ENCODE measurements at places on chromosomes 2 and 18.

- no peak for DNase-seq
Observed at GRCh38 chr2:65153515-65153914, 23.6 kb upstream of the RAB1A start.

DNA sequence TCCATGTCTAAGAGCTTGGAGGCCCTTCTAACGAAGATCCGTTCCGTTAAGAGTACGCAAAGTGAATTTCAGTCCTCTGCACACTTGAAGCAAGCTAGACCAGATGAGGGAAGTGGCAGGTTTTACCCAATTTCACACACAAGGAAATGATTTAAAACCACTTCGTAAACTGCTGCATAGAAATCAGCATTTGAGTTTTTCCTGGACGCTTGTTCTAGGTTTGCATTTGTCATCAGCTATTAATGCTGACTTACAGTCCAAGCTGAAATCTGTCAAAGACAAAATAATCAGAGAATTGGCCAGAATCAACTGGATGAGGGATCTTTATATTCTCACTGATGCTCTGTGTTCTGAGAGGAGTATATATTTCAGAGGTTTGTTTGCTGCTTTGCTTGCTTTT lies 117.6 kb upstream of the RASGRP3 start:
- no peak for DNase-seq

- DNase-seq, result no peak
Observed at GRCh38 chr2:122851972-122852531, 1096.6 kb downstream of the TSN start.

GRCh38 chr18:10138719-10139118 lies 224.9 kb downstream of the VAPA start:
- DNase-seq, result no peak

GRCh38 chr2:205889114-205889513 lies 196.9 kb downstream of the INO80D start:
- no peak for DNase-seq

DNA sequence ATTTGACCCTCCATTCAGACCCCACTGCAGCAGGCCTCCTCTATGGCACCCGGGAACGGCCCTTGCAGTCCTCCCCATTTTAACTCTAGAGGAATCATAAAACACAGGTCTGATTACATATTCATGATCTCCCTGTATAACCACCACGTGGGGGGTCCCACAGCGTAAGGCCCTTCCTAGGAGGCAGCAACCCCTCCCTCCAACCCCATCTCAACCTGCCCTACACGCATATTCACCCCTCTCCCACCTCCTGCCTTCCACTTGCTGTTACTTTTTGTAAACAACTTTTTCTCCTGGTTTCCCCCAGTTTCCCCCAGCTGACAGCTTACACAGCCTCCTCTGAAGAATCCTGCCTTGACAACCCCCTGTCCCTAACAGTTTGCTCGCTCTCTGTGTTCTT lies 85.1 kb upstream of the FOXI3 start:
- no peak for DNase-seq

GRCh38 chr2:168426861-168427260 lies 29.2 kb upstream of the CERS6 start:
- DNase-seq, result no peak
